GM04503 (cell line): ENCODE measurements at places on chromosomes 1 and 21.

GRCh38 chr1:40257313-40257687, 736 bp upstream of the ZMPSTE24 start:
- DNase-seq: no peak

DNA sequence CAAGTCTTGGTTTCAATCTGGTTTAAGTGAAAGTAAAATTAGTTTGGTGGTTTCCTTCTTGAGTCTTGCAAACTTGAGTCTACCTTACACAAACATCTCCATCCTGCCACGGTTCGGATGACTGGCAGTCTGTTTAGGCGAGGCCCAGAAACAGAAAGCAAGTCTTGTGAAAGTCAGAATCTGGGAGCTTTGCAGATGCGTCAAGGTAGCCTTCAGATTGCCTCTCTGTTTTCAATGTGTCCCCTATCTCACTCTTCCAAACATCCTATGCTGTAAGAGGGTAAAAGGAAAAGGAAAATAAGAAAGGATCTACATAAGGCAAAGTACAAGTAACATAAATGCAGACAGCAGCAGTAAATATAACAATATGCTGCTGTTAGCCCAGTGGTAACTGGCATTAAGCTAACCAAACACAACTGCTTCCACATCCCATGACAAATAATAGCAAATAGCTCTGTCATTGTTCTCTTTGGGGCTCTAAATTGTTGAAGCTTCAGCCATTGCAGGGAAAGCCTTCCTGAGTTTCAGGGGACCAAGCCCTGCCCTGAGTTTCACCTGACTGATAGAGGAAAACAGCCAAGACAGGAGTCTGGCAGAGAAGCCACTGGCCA, 26.2 kb upstream of the C1orf105 start:
- DNase-seq: no peak

- DNase-seq: no peak
Measured at GRCh38 chr1:36279110-36279788, 26.9 kb upstream of the SH3D21 start.

DNA sequence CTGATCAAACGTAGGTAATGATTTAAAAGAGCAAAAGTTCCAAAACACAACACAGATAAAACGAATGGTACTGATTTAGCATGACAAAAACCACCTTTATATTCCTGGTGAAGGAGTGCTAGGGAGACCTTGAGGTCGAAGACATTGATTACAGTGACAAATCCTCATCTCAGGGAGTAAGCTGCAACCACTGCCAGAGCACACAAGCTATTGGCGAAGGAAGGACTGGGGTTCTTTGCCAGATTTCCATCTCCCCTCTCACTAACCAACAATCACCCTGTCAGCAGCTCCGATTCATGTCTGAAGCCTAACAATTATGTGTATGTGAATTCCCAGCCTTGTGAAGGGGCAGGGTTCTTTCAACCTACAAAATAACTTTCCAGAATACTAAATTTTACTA, 40.2 kb upstream of the DMRTB1 start:
- no peak for DNase-seq

DNA sequence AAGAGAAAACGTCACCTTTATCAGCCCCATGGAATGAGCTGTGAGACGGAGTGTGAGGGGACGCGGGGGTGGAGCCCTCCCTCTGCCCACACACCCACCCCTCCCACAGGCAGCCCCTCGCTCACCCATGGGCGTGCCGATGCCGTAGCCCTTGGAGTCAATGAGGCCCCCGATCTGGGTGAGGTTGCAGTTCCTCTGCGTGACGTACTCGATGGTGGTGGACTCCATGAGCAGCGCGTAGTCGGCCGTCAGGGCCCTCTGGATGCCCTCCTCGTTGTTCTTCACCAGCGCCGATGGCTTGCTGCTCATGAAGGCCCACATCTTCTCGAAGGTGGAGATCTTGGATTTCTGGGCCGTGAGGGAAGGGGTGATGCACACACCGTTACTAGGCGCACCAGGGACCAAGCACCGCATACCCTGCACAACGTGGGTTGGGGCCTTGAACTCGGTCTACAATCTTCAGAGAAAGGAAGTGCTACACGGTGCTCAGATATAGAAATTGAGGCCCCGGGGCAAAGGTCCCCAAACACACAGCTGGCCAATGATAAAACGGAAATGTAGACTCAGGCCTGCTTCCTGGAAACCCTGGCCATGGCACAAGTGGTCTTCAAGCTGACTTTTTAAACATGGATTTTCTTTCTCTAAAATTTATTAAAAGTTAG, 228.2 kb downstream of the GRIK3 start:
- no peak for DNase-seq

- no peak for DNase-seq
Measured at GRCh38 chr1:27561124-27561899, 42.6 kb downstream of the AHDC1 start.

GRCh38 chr1:162069334-162070093, at the start of gene NOS1AP:
TSS of gene NOS1AP (plus strand) at chr1:162069691. CDS start at chr1:162070178, 487 bp downstream.
- no peak for DNase-seq

DNA sequence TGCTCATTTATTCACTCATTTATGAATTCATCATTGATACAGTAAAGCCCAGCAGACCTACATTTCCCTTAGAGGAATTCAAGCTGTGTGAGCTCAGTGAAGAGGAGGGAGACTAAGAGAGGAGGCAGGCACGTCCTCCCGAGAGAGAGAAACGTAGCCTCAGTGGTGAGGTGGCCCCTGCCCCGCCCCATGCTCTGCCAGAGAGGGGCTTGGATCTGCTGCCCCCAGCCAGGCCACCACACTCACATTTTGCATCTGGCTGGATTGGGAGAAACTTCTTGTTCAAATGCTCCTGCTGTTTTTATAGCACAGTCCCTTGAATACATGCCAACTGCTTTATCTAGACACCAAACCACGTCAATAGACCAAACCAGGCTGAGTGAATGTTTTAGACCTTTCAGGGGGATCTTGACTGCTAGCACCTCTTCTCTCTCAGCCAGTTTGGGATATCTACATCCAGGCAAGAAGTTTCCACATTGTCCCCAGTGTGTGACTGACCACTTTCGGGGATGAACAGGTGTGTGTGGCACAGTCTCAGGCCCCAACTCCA, 67.7 kb upstream of the AJAP1 start:
- DNase-seq: no peak
